ENCODE measurements at places on chromosomes 16 and 17.

- DNase-seq = no peak
Observed at GRCh38 chr17:33269337-33270060, 23.6 kb downstream of the ASIC2 start.

GRCh38 chr16:49531931-49532840, 158.6 kb downstream of the C16orf78 start:
- DNase-seq = no peak

- no peak for DNase-seq
Observed at GRCh38 chr17:10233161-10233560, 34.8 kb upstream of the GAS7 start.

GRCh38 chr16:57609541-57610401, 18.7 kb upstream of the ADGRG1 start:
- no peak for DNase-seq

GRCh38 chr17:4584917-4585637, 748 bp downstream of the SMTNL2 start:
- DNase-seq = no peak

GRCh38 chr16:27476240-27476639, 73.5 kb downstream of the GTF3C1 start:
- DNase-seq = no peak

GRCh38 chr16:10137341-10137740, 44.9 kb downstream of the GRIN2A start:
- no peak for DNase-seq

GRCh38 chr17:65198653-65199382, 61.6 kb downstream of the RGS9 start:
- DNase-seq = no peak

GRCh38 chr17:48429638-48430586, at the start of gene SKAP1:
Gene SKAP1 (minus strand): TSS chr17:48430214.
- DNase-seq = no peak

DNA sequence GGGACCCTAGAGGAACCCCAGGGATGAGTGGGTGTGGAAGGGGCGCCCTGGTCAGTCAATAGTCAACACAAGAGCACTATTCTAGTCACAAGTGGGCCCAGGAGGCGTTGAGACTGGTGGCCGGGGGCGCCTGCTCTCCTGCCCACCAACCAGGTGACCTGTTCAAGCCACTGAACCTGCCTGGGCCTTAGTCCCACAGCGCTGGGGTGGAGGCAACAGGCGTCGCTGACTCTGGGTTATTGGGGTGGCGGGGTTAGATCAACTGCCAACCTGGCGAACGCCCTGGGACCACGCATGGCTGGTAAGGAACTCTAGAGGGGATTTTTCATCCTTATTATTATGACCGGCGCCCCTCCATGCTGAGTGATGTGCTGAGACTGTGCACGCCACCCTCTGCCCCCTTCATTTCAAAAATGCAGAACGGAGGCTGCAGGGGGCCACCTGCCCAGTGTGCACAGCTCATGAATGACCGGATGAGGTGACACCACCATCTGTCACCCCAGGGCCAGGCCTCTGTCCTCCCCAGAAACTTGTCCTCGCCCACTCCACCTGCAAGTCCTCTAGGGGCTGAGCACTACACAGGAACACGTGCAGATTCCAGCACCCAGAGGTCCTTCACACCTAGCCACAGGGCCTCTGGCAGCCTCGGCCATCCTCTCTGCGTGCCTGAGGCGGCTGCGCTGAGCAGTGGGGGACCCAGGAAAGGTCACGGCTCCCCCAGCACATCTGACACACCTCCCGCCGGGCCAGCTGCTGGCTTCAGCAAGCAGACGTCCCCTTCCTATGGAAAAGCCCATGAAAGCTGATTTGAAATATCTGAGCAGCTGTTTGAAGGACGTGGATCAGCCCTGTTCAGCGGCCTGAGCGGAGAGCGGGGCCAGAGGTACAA, 51.6 kb upstream of the DNAH17 start:
- DNase-seq = no peak

- DNase-seq = peak; percentile 27
Observed at GRCh38 chr17:67293251-67294203, 48.5 kb upstream of the HELZ start.

DNA sequence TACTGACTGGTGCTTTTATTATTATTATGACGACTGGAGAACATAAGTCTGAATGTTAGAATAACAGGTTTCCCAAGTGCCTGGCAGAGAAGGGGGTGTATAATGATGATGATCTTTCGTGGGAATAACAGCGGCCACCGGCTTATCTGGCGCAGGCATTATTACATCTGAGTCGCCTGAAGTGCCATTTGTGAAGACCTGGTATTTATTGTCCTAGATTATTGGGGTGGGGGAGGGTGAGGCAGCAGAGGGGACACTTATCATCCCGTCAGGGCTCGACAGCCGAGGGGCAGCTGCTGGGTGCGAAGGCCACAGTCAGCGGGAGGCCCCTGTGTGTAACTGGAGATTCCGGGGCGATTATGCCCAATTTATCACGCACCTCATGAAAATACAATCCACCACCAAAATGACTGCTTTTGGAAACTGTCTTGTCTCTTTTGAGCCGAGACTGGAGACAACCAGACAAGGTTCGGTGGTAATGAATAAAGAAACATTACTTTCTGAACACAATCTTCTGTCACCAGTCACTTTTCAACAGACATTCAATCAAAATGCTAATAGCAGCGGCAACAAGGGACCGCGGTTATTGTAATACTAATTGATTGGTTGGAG, 199.3 kb downstream of the CCDC182 start:
- no peak for DNase-seq

DNA sequence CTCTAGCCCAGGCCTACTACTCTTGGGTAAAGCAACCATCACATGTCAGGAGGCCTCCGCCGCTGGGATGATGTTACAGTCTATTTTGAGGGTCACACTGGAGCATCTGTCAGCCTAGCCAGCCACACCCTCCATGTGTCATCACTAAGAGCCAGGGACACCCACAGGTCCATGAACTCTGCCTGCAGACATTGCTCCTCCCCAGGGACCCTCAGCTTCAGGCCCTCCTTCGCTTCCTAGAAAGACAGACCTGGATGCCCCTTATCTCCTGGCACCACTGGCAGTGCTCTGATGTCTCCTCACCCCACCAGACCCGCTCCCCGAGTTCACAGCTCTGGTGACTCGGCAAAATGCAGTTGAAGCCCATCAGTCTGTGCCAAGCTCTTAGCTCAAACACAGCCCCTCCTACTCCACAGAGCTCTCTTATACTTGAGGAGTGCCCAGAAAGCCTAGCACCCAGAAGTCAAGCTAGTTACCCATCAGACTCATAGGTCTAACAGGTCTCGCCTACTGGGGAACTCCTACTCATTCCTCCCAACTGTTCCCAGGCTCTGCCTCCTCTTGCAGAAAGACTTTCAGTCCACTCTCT, 5.9 kb downstream of the RANBP10 start:
- no peak for DNase-seq

DNA sequence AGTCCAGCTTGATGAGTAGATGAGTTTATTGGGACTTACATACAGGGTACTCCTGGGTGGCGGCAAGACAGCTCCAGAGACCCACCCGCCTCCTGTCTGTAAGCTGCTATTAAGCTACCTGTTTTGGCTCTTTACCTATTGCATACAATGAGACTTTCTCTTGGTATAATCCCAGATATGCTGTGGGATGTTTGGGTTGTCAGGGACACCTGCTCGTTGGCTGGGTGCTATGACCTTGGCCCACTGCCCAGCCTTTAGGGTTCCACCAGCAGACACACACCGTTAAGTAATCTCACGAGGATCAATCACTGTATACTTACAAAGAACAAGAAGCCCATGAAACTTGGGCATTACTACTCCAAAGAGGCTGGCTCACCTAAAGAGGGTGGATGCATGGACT, 116.4 kb downstream of the NPIPB5 start:
- no peak for DNase-seq

DNA sequence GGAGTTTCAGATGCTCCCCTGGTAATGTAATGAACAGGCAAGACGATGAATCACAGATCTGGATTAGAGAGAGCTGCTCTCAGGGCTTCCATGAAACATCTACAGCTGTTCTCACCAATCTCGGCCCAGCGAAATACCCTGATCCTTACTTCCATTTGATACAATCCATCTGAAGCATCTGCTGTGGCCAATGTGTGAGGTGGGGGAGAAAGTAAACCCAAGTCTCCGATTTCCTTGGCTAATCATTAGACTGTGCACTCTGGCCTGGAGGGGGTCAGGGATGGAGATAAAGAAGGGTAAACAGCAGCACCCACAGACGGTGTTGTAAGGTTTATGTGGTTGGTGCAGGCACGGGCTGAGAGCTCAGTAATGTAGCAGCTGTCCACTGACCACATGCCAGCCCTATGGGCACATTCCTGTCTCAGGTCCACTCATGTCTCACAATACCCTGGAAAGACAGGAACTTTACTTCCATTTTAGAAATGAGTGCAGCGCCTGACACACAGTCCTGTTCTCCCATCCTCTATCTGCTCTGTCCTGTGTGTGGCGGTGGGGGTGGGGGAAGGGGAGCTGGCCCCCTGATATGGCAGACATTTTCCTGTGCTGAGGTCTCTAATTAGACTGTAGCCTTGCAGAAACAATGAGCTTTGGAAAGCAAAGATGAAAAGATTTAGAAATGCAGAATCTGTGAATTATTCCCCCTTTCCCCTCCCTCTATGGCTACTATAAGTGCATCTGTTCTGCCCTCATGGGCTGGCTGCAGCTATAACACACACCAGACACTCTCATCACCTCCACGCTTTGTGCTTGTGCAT, 48.3 kb upstream of the ERN1 start:
- no peak for DNase-seq

GRCh38 chr17:71987634-71988033, 133.2 kb upstream of the SOX9 start:
- DNase-seq = no peak

GRCh38 chr17:83175119-83175821, 95.9 kb downstream of the METRNL start:
- no peak for DNase-seq

- DNase-seq = no peak
Observed at GRCh38 chr17:31738067-31738466, 121.0 kb downstream of the COPRS start.

DNA sequence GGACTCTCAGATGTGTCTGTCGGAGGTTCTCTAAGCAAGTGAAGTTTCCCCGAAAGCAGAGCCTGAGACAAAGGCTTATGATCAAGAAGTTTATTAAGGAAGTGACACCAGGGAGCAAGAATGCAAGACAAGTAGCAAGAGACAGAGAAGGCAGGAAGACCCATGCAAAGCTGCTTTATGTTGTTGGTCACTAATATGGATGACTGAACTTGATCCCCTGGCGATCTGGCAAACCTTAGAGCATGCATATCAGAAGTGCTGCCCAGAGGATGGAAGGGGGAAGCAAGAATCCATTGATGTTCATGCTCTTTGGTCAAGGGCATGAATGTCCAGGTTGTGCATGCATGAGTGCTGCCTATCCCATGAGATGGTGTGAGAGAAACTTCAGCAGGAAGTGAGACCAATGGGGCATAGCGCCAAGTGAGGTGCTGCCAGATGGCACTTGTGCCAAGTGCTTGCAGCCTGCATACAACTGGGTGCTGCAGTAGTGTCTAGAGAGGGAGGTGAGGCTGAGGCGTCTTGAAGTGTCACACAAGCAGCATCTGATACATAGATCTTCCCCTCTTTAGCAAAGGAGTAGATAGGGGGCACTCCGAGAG, 176.5 kb downstream of the SALL1 start:
- no peak for DNase-seq

DNA sequence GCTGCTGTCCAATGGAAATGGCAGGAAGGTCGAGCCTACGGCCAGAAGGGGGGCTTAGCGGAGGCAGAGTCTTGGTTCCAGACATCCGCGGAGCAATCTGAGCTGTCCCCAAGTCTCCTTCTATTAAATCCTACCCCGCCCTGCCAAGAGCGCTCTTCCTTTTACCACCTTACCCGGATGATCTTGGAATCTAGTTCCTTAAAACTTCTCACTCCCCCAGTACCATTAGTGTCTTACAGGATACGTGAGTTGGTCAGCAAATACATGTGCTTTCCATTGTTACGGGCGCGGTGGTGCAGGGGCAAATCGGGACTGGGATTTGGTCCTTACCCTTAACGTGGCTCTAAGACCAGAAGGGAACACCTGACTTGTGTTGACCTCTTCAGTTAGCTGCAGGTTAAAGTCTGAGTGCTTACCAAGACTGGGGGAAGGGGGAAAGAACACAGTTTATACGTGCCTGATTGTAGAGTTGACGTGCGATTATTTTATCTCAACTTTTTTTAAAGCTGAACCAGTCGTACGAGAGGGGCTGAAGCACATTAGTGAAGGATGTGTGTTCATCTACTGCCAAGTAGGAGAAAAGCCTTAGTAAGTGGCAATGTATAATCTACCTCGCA, 495 bp downstream of the TXNDC17 start:
- no peak for DNase-seq

- DNase-seq = no peak
Observed at GRCh38 chr16:50593410-50594150, 45.4 kb downstream of the NKD1 start.

- no peak for DNase-seq
Observed at GRCh38 chr16:11604783-11605563, 18.3 kb upstream of the LITAF start.

GRCh38 chr17:34383216-34383615, 20.2 kb upstream of the CCL1 start:
- DNase-seq = no peak

DNA sequence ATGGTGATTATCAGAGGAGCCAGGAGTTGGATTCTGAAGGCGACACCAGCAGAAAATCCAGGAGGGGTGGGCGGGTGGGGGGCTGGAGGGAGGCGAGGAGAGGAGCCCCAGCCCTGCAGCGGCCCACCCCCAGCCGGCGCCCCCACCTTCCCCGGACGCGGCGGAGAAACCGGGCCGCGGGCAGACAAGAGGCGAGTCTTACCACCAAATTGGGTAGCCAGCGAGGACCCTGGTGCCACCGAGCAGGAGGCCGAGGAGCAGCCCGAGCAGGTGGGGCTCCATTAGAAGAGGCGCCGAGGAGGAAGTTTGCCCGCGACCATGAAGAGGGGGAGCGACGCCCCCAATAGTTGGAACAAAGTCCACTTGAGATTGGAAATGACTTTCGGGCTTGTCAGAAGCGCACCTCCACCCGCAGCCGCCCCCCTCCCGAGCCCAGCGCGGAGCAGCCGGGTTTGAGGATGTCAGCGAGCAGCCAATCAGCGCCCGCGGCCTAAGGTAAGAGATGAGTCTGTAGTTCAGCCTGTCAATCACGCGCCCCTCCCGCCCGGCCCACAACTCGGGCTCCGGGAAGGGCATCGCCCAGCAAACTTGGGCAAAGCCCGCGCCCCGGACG, at the start of gene WNT3:
Gene WNT3, minus strand, starts transcription at position 377 of the 613 bp plus-strand sequence. Its CDS starts 95 bp downstream, at position 282.
- no peak for DNase-seq

GRCh38 chr17:15965528-15965927, 20.6 kb downstream of the ADORA2B start:
- no peak for DNase-seq

- no peak for DNase-seq
Observed at GRCh38 chr17:37476431-37477120, 13.1 kb upstream of the DUSP14 start.

GRCh38 chr17:21018894-21019293, 23.9 kb downstream of the USP22 start:
- no peak for DNase-seq

- DNase-seq = no peak
Observed at GRCh38 chr16:56226845-56227525, 35.7 kb downstream of the GNAO1 start.

All from progenitor cell of endocrine pancreas (in vitro differentiated cells).